Lung microvascular endothelial cell (primary cell): ENCODE measurements at places on chromosomes 3 and 15.

GRCh38 chr3:6743067-6743720 lies 117.7 kb upstream of the GRM7 start:
- no peak for DNase-seq

- DNase-seq: no peak
Observed at GRCh38 chr3:86658876-86659275, 332.1 kb downstream of the VGLL3 start.

GRCh38 chr3:126355251-126355650 lies 2.0 kb downstream of the KLF15 start:
- no peak for DNase-seq

- no peak for DNase-seq
Observed at GRCh38 chr3:189724356-189724755, 93.2 kb downstream of the TP63 start.
